ENCODE measurements at places on chromosomes 3 and 15.

GRCh38 chr3:72892081-72892775 lies 4.4 kb downstream of the GXYLT2 start:
- DNase-seq, result no peak

- DNase-seq, result peak; percentile 11
These were observed at the start of gene SPSB4 for GRCh38 chr3:141050576-141051442. Gene SPSB4, plus strand, starts transcription at chr3:141051347. Its CDS starts 14,758 bp downstream, at chr3:141066105.

GRCh38 chr15:95287720-95288103 lies 1042.8 kb upstream of the NR2F2 start:
- DNase-seq, result no peak

DNA sequence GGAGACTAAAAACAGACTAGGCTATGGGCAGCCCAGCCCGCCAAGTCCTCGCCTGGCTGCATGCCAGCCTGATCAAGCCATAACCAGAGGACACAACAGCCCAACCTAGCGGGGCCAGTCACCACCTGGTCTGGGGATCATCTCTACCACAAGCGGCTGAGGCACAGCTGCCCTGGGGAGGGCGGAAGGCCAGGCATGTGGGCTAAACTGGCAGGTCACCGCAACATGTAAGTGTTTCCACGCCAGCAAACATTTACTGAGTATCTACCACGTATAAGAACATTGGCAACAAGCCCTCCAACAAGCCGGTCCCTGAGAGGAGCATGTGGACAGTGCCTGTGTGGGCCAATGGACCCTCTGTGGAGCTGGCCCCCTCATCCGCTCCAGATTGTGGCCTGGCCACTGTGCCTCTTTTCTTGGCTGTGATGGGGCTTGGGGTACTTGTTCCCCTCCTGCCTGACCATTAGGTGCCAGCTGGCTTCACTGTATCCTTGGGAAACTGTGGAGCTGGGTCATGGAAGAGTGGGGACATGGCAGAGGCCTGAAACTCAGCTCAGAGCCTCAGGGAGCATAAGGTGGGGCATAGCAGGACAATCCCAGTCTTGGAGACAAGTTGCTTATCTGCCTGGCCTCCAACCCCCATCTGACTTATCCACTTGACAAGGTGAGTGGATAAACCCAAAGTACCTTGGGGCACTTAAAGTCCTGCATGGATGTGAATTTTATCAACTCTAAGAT lies 9.0 kb downstream of the UBXN7 start:
- peak; percentile 66 for DNase-seq

DNA sequence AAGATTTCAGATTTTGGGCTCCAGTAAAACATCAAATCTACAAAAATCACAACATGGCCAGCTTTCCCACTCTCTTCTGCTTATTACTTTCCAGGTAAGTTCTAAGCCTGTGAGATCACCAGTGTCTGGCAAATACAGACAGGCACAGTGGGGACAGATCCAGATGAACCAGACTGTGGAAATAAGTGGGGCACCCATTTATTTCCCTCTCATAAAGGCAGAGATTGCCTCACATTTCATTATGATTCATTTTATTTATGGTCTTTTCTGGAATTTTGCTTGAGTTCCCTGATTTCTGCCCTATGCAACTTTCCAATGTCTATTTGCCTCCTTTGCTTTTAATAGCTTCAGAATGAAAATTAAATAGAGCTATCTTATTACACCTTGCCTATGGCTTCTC lies 66.8 kb downstream of the GREM1 start:
- no peak for DNase-seq

DNA sequence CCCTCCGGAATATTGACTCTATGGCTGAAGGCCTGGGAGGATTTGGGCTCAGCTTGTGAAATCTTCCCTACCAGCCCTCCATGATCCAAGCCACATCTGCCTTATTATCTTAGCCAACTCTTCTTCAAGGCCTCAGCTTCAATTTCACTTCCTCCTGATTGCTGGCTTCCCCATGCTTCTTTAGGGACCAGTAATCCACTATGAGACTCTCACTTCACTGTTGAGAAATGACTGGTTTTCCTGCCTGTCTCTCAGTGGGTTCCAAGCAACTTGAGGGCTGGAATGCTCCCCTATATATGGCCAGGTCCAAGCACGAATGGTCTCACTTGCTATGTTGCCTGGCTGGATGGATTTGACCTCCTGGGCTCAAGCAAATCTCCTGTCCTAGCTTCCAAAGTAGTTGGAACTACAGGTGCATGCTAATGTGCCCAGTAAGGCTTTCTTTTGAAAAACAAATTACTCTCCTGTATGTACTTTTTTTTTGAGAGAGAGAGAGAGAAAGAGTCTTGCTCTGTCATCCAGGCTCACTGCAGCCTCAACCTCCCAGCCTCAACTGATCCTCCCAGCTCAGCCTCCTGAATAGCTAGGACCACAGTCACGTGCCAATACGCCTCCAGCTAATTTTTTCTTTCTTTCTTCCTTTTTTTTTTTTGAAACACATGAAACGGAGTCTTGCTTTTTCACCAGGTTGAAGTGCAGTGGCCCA lies 7.9 kb upstream of the PIK3CB start:
- DNase-seq, result no peak

GRCh38 chr3:21750831-21751391 lies at the start of gene ZNF385D:
Gene ZNF385D, minus strand, starts transcription at chr3:21751210. Its CDS starts 294 bp downstream, at chr3:21750916.
- peak; percentile 55 for DNase-seq

- peak; percentile 16 for DNase-seq
These were observed 3.7 kb downstream of the PBRM1 start for GRCh38 chr3:52682016-52682415.

DNA sequence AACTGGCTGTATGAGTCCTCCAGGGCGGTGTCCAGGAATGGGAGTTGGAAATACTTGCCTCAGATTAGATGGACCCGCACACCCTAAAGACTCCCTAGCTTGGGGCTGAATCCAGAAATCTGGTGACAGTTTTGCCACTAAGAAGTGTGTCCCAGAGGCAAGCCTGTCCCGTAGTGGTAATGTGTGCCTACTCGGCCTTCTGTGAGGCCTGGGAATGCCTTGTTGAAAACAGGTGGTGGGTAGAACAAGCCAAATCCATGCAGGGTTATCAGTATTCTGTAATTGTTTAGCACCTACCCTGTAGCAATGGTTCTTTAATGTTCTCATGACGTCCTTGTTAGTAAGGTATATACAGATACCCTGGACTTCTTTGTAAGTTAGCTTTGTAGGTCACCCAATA lies 1.6 kb downstream of the C3orf52 start:
- no peak for DNase-seq

GRCh38 chr3:87626546-87626945 lies 350.2 kb upstream of the POU1F1 start:
- DNase-seq, result no peak

DNA sequence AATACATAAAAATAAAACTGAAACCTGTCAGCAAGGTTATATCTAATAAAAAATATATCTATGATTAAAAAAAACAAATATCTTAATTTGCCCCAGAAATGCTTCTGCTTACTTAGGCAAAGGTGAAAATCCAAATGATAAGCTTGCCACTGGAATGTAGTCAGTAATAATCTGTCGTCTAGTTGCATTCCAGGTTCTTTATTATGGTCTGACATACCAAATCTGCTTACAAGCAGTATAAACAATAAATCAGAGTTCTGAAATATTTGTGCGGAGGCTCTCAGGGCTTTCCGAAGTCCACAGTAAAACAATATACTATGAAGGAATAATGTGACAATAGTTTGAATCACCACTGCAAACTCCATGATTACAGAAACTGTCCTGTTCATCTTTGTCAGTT lies 1133.5 kb downstream of the ROBO1 start:
- DNase-seq, result no peak

DNA sequence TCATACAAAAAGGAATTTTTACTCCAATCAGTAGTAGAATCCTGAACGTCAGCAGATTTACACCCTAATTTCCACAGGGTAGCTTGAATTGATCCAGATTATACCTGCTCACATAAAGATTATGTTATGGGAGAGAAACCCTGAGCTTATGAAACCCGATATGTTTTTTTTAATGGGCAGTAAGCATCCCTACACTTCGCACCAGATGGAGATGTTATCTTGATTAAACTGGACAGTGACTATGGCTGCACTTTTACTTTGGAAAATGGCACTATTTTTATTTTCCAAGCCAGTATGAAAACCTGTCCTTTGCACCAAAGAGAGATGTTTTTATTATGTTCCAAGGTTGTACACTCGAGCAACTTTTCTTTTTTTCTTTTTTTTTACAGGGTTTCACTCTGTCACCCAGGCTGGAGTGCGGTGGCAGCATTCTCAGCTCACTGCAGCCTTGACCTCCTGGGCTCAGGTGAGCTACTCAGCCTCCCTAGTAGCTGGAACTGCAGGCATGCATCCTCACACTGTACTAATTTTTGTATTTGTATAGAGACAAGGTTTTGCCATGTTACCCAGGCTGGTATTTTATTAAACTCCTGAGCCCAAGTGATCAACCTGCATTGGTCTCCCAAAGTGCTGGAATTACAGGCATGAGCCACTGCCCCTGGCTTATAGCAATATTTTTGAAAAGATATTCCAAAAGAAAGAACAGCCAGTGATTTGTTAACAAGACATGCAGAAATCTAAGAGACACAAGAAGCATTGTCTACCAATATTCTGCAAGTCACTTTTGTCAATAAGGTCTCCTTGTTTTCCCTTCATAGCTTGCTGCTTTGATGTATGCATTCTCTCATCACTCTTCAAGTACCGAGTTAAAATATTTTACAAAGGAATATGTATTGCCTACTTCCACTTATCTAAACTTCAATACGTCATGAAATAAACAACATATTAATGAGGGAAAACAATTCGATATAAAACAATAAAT lies 1412.6 kb downstream of the ZPLD1 start:
- no peak for DNase-seq

- DNase-seq, result no peak
These were observed 212.1 kb upstream of the P2RY1 start for GRCh38 chr3:152622811-152623167.

- DNase-seq, result no peak
These were observed 47.9 kb downstream of the KLF13 start for GRCh38 chr15:31374489-31374888.

- no peak for DNase-seq
These were observed 19.6 kb downstream of the VGLL4 start for GRCh38 chr3:11624161-11624560.

- DNase-seq, result no peak
These were observed 215.6 kb downstream of the CADPS start for GRCh38 chr3:62659660-62660059.

GRCh38 chr3:31789429-31789828 lies 191.6 kb downstream of the OSBPL10 start:
- DNase-seq, result no peak

DNA sequence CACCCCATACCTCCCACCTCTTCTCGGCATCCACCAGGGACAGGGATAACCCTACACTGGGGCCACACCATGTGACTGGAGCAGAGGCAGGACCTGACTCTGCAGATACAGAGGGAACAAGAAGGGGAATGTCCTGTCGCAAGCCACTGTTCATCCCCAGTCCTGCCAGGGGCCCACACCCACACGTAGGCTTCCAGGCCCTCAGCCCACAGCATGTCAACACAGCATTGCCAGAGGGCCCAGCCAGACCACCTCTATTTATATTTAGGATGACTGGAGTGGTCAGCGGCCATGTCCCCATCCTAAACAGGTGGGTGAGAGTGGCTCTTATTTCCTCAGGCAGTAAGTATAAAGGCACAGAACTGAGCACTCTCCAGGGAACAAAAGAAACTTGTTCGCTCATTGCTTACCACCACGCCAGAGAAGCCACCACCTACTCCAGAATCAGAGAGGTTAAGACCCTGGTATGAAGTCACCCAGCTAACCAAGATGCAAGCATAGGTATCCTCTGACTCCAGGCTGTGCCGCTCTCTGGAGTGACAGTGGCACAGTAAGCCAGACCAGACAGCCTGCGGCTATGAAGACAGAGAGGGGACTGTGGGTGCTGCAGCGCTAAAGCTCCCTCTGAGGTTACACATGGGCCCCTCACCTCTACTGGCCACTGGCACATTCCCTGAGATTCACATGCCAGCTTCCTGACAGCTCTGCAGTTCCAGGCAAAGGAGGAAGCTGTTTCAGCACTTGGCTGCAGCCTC lies 67.9 kb downstream of the LRIG1 start:
- DNase-seq, result no peak

DNA sequence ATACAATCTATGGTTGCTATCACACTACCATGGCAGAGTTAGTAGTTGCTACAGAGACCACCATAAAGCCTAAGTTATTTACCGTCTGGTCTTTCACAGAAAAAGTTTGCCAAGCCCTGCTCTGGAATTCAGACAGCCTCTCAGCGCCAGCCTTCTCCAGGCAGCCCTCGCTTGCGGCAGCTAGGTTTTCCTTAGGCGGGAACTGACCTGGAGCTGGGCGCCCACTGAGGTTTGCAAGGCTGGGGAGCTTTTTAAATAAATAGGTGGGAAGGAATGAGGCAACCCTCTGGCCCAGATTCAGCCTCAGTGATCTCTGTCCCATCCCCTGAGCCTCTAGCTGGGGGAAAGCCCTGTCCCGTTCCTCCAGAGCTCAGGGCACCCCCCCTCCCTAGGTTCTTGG lies 1.2 kb downstream of the CTSH start:
- no peak for DNase-seq

DNA sequence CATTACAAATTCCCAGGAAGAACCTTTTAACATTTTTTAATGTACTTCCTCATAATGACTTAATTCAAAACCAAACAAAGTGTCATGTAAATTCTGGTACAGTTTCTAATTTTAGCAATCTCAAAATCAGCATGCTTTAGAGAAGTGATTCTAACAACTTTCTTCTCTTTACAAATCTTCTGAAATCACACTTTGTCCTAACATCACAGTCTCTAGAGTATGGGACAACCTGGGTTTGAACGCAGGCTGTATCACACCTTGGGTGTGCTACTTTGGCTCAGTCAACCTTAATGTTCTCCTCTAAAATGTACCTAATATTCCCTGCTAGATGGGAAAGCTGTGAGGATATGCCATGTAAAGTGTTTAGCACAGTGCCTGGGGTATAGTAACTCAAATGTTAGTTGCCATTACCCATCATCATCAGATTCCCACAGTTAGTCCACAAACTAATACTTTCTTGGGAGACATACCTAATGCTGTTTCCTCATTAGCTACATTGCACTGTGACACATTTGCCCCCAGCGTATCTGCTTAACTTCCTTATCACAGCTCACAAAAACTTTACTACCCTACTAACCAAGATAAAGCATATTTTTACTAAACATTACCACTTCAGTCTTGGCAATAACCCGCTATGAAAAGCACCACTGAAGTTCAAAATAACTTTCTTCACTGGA lies 3.1 kb downstream of the TSPAN3 start:
- no peak for DNase-seq

GRCh38 chr15:101024706-101025500 lies 105.7 kb downstream of the LRRK1 start:
- DNase-seq, result no peak

DNA sequence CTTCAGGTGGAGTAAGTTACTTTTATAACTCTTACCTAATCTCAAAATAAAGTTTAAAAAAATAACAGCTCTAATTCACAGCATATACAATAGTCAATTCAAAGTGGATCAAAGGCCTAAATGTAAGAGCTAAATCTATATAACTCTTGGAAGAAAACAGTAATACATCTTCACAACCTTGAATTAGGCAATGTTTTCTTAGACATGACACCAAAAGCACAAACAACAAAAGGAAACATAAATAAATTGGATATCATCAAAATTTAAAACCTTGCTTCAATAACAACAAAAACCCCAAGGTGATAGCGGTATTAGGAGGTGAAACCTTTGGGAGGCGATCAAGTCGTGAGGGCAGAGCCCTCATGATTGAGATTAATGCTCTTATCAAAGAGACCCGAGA lies 12.8 kb downstream of the DENND6A start:
- DNase-seq, result no peak
